ENCODE measurements at places on chromosomes 6 and 20.

- DNase-seq, result no peak
These were observed 101.9 kb upstream of the MOCS1 start for GRCh38 chr6:40036186-40036585.

- DNase-seq, result peak; percentile 72
These were observed 33.7 kb downstream of the SLC9A8 start for GRCh38 chr20:49846206-49846807.

- DNase-seq, result no peak
These were observed 17.0 kb upstream of the DDO start for GRCh38 chr6:110432285-110432900.

- no peak for DNase-seq
These were observed 134.8 kb downstream of the PXDC1 start for GRCh38 chr6:3616565-3617176.

GRCh38 chr6:46160102-46160501 lies 10.7 kb downstream of the ENPP5 start:
- DNase-seq, result no peak

DNA sequence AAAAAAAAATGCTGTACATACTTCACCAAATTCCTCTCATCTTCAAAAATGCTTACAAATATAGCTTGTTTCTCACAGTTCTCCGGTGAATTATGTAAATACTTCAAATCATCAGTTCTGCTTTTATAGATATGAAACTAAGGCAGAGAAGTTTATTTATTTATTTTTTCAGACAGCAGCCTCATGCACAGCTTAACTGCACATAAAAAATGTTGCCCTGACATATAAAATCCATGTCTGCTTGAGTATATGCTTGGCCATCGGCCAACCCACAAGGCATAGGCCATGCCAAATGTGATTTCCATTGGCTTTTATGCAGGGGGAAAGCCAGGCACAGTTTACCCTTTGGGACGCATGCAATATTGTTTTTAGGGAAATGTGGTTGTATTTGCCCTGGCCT lies 57.3 kb upstream of the PHACTR2 start:
- DNase-seq, result no peak

DNA sequence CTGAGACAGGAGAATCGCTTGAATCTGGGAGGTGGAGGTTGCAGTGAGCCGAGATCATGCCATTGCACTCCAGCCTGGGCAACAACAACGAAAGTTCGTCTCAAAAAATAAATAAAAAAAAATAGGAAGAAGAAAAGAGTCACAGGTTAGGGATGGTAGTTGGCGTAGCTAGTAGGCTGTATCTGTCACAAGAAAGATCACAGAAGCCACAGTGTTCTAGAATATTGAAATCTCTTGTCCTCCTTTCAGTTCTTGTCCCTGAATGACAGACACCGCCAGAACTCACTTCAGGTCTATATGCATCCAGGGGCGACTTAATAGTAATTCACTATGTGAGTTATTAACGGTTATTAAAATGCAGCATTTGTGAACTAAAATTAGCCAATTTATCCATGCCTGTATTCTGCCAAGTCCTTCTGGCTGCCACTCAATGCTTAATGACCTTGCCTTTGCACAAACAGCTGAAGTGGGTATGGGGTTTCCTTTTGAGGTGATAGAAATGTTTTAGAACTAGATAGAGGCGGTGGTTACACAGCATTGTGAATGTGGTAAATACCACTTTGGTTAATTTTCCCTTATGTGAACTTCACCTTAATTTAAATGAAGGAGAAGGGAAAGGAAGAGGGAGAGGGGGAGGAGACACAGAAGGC lies 41.3 kb upstream of the ZMYND8 start:
- DNase-seq, result no peak

- no peak for DNase-seq
These were observed 6.4 kb downstream of the TRAF3IP2 start for GRCh38 chr6:111599259-111599658.

- DNase-seq, result no peak
These were observed 412.8 kb downstream of the CDC5L start for GRCh38 chr6:44800171-44800783.

DNA sequence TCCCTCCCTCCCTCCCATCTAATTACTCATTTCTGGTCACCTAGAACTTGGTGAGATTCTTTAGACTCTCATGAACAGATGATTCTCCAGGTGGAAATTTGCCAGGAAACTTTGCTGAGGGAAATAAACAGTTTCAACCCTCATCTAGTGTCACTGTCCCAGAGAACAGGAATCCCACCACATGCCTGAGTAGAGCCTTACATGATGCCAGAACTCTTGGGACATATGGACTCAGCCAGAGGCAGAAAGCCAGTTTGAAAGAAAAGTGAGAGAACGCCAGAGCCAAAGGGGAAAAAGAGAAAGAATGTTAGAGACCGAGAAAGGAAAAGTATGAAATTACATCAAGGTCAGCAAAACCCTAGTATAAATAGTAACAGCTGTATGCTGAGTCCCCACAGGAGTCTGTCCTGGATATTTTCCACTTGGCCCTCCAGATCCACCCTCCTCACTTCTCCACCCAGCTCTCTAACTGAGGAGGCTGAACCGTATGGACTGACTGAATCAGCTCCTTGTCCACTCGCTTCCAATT lies 127.5 kb upstream of the COL21A1 start:
- no peak for DNase-seq

- no peak for DNase-seq
These were observed 271.8 kb downstream of the PRL start for GRCh38 chr6:22024973-22025467.

GRCh38 chr6:29678114-29678513 lies 2.8 kb downstream of the ZFP57 start:
- no peak for DNase-seq

GRCh38 chr6:158064725-158065251 lies 83.1 kb downstream of the SYNJ2 start:
- no peak for DNase-seq

DNA sequence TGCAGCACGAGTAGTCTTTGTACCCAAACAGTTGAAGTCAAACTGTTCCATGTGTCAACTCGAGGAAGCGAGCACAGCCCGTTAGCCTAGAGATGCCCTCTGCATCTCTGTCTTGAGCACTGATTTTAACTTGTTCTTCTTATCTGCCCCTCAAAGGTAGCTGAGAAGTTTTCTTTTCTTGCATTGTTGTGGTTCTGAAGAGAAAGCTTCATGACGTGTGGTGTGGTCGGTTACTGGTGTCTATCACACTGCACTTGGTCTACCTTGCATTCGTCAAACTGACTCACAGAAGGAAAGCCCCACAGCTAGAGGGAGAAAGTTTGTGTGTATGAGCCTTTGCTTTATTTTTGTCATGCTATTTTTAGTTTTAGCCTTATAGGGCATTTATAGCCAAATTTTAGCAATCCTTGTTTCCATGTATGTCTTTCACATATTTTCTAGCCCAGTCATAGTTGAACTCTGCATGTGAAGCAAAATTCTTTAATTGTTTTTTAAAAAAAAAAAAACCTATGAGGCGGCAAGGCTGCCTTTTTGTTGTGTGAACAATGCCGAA lies 115.1 kb downstream of the JAG1 start:
- DNase-seq, result peak; percentile 14

DNA sequence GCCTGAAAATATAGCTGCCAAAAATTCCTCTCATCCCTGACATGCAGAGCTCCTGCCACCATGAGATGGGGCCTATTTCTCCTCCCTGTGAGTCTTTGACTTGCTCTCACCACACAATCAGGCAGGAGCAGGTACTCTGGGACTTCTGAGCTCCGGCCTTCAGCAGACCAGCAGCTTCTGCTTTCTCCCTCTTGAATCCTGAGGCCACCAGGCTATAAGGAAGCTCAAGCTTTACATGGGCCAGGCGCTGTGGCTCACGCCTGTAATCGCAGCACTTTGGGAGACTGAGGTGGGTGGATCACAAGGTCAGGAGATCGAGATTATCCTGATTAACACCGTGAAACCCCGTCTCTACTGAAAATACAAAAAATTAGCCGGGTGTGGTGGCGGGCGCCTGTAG lies 238.7 kb upstream of the RREB1 start:
- no peak for DNase-seq

GRCh38 chr20:1861347-1861976 lies 33.7 kb upstream of the SIRPA start:
- DNase-seq, result no peak

GRCh38 chr6:82954937-82955577 lies 110.6 kb downstream of the UBE3D start:
- no peak for DNase-seq

- no peak for DNase-seq
These were observed 339.4 kb downstream of the CDKAL1 start for GRCh38 chr6:20873425-20874190.

GRCh38 chr6:7138921-7139358 lies 31.2 kb downstream of the RREB1 start:
- peak; percentile 71 for DNase-seq

DNA sequence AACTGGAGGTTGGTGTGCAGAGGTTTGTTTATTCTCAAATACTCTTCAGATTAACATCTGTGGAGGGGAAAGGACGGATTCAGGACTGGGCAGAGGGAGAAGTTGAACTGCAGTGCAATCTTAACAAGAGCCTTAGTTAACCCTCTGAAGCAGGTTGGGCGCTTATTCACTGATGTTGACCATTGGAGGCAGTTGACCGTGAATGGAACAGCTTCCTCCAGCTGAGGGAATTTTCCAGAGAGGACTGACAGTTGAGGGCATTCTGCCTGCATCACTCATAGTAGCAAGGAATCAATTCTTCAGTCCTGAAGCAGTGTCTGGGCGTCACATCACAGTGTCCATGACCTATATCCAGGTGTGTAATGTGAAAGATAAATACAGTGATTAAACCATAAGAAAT lies 80.9 kb downstream of the PLCB4 start:
- no peak for DNase-seq

All from CD4-positive, alpha-beta T cell treated with Interleukin-1 beta for 1 hour (primary cell).